Stimulated activated CD4-positive, alpha-beta T cell treated with anti-CD3 and anti-CD28 coated beads, TNF-alpha, amount 100 ng/mL, for 1 hour (primary cell): ENCODE measurements at places on chromosomes 1 and 21.
A peak's percentile ranks its signal among the peaks of the same experiment; 100 is the strongest.

- DNase-seq, result no peak
Observed at GRCh38 chr1:115764541-115764940, 4.0 kb downstream of the CASQ2 start.

DNA sequence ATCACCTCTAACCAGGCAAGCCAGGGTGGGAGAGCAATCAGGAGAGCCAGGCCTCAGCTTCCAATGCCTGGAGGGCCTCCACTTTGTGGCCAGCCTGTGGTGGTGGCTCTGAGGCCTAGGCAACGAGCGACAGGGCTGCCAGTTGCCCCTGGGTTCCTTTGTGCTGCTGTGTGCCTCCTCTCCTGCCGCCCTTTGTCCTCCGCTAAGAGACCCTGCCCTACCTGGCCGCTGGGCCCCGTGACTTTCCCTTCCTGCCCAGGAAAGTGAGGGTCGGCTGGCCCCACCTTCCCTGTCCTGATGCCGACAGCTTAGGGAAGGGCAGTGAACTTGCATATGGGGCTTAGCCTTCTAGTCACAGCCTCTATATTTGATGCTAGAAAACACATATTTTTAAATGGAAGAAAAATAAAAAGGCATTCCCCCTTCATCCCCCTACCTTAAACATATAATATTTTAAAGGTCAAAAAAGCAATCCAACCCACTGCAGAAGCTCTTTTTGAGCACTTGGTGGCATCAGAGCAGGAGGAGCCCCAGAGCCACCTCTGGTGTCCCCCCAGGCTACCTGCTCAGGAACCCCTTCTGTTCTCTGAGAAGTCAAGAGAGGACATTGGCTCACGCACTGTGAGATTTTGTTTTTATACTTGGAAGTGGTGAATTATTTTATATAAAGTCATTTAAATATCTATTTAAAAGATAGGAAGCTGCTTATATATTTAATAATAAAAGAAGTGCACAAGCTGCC, 19.8 kb downstream of the CSF1 start:
- DNase-seq, result no peak

GRCh38 chr1:8848663-8849386, 29.7 kb downstream of the ENO1 start:
- peak; percentile 74 for DNase-seq

- no peak for DNase-seq
Observed at GRCh38 chr1:216142921-216143320, 280.3 kb downstream of the USH2A start.

DNA sequence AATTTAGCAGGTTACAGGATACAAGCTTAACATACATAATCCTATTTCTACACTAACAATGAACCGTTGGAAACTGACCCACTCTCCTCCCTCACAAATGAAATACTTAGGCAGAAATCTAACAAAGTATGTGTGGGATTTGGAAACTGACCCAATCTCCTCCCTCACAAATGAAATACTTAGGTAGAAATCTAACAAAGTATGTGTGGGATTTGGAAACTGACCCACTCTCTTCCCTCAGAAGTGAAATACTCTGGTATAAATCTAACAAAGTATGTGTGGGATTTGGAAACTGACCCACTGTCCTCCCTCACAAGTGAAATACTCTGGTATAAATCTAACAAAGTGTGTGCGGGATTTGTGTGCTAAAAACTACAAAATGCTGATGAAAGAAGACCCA, 60.3 kb downstream of the TRAF5 start:
- DNase-seq, result no peak

GRCh38 chr1:95953015-95953414, 719.0 kb downstream of the RWDD3 start:
- no peak for DNase-seq

DNA sequence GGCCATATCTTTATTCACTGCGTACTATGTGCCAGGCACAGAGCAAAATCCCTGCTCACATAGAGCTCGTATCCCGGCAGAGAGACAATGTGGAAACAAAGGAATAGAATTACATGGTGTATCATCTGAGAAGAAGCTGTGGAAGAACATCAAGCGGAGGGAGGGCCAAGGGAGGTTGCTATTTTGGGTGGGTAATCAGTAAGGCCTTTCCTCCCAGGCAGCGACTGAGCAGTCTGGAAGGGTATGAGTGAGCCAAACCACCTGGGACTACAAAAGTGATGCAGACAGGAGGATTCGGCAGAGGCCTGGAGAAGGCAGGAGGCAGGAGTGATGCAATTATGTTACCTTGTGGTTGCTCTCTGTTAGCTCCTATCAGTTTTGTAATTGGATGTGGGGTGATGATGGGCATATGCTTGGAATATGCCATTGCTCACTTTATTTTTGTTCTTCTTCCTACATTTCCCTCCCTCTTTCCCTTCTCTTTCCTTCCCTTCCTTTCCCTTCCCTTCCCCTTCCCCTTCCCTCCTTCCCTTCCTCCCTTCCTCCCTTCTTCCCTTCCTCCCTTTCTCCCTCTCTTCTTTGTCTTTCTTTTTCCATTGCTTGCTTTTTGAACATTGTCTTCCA, 172.9 kb downstream of the DISC1 start:
- no peak for DNase-seq

GRCh38 chr1:27609618-27610240, 5.8 kb upstream of the AHDC1 start:
- DNase-seq, result no peak

DNA sequence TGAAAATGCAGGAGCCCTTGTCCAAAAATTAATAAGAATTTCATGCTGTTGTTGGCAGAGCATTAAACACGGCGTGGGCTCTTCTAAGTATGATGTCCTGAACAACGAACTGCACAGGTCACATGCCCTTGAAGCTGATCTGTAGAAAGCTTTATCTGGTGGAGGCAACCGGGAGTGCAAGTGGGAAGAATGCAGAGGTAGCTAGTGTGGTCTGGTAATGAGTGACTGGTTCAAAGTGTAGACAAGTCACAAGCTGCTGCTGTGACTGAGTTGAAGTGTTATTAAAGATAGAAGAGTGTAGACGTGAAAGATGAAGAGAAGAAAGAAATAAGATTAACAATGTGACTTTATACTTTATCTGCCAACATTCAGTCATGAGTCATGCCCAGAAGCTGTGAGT, 361.9 kb downstream of the TTLL7 start:
- DNase-seq, result no peak

GRCh38 chr1:25562101-25562927, 18.9 kb downstream of the LDLRAP1 start:
- DNase-seq, result no peak

DNA sequence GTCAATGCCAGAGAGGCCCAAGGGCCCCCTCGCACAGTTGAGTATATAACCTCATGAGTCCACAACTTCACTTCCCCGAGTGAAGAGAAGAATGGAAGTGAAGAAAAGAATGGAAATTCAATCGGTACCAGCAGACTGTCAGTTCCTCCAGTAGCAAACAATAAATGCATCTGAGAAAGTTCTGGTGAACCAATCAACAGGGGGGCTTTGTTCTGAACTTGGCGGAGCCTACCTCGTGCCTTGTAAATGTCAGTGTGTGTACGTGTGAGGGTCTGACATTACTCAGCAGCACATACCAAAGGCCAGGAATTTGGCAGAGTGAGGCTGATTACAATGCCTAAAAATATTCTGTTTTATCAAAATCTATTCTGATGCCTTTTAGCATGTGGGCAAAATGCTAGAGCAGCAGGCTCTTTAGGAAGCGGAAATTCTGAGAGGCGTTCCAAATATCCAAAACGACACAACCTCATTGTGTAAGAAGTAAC, 238.5 kb downstream of the LTN1 start:
- DNase-seq, result no peak

DNA sequence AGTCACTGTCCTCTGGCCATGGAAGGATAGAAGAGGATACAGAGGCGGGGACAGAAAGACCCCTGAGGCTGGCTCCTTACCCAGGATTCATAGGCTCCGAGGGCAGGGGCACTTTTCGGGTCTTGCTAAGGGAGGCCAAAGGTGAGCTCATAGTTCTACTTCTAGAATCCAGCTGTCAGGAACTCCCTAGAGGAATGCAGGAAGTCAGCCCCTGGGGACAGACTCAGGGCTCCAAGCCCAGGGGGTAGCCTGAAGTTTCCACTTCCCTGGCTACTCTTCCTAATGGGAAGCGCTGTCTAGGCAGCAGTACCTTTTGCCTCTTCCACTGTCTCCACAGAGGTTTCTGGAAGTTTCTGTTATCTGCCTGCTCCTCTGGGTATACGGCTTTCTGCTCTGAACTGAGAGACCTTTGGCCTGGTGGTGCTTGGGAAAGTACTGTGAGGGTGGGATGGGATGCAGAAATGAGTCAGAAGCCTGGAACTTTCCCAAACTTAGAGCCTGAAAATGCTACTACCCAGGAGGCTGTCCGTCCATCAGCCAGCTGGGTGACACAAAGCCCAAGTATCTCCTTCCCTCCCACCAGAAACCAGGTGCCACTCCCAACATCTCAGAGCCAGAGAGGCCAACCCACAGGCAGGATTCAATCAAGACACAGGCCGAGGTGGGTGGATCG, 3.6 kb downstream of the UBXN11 start:
- DNase-seq, result no peak

- no peak for DNase-seq
Observed at GRCh38 chr21:36255663-36256062, 64.3 kb upstream of the MORC3 start.

- DNase-seq, result no peak
Observed at GRCh38 chr21:33660406-33660805, 18.1 kb downstream of the ITSN1 start.

DNA sequence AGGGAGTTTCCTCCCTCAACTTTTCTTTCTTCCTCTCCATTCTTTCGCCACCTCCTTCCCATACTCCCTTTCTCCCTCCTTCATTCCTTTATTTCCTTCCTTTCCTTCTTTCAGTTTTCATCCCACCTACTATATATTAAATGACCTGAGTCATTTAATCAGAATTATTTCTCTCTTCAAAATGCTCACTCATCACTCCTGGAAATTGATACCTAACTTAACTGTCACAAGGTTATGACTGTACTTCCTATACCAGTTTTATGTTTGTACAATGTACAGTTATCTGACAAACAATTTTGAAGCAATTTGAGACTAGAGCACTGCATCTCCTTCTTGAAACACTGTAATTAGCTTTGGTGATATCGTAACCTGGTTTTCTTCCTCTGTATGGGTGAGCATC, 41.4 kb downstream of the NEXN start:
- DNase-seq, result no peak

GRCh38 chr1:33092438-33092837, 11.5 kb downstream of the AZIN2 start:
- no peak for DNase-seq

DNA sequence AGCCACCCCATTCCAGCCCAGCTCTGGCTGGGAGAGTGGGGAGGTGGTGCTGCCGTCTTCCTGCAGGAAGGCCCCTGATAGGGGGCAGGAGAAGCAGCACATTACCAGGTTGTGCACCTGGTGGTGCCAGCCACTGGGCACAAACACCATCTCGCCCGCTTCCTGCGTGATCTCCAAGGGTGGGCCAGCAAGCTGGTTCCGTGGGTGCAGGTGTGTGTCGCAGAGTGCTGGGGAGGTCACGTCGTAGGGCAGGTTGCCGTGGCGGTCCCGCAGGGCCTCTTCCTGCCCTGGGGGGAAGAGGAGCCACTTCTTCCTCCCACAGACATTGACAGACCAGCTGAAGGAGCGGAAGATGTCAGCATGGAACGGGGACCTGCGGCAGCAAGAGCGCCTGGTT, 1.8 kb downstream of the JMJD4 start:
- no peak for DNase-seq

DNA sequence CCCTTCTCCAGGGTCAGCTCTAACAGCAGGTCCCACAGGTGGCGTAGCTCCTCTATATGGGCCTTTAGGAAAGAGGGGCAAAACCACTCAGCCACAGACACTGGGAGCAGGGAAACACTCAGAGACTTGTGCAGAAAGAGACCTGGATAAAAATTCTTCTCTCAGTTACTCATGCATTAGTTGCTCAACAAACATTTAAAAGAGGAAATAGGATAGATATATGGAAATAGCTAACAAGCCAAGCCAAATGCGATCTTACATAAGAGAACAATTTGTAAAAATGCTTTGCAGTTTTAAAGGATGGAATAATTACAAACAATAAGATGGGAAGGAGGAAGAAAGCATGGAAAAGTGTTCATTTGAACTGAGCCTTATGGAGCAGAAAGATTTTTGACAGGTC, 4.9 kb downstream of the SPTA1 start:
- DNase-seq, result no peak

GRCh38 chr1:36831186-36831810, 203.0 kb downstream of the GRIK3 start:
- DNase-seq, result no peak

- no peak for DNase-seq
Observed at GRCh38 chr1:192061556-192061955, 96.7 kb upstream of the RGS18 start.

- DNase-seq, result no peak
Observed at GRCh38 chr1:234647758-234648157, 37.8 kb upstream of the IRF2BP2 start.

DNA sequence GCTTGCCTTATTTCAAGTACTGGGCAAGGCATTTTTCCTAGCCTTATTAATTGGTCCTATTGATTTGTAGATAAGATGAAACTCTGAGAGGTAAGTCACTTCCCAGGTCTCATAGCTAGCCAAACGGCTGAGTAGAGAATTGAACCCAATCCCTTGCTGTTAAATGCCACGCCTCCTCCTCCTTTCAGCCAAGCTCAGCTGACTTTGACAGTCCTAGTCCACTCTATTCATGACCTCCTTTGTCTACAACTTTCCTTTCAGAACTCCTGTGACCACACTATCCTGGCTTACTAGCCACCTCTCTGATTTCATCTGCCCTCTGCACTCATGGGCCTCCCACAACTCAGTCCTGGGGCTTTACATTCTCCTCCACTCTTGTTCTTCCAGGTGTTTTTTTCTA, 3.9 kb upstream of the NGF start:
- no peak for DNase-seq

GRCh38 chr21:16377120-16377658, 647.4 kb downstream of the USP25 start:
- DNase-seq, result no peak

- no peak for DNase-seq
Observed at GRCh38 chr1:30033256-30034104, 689.9 kb downstream of the MATN1 start.

DNA sequence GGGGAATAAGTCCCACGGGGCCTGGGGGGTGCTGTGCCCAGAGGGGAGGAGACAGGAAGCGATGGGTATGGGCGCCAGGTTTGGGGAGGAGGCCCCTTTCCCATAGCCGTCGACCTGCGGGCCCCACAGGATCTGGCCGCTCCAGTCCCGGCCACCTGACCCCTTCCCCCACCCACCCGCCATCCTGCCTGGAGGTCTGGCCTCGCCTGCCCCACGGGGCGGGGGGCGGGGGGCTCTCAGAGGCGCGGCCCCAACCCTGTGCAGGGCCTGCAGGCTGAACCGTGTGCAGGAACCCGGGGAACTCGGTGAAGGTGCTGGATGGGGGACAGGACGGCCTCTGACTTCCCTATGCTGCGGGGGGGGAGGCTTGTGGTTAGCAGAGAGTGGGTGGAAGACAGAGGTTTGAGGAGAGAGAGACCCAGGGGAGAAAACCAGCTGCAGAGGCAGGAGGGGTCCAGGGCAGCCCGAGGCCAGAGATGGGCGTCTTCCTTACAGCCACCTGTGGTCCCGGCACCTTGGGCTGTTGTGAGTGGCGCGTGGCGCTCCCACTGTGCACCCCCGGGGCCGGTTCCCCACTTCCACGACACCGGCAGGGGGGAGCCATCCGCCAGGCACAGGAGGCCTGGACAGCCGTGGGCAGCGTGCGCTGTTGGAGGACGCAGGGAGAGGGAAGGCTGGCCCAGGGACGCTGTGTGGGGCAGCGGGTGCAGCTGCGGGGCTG, 2.5 kb upstream of the TNFRSF18 start:
- DNase-seq, result no peak

GRCh38 chr1:43620956-43621355, 29.0 kb upstream of the KDM4A start:
- DNase-seq, result no peak

- DNase-seq, result peak; percentile 18
Observed at GRCh38 chr1:116574581-116575291, 3.9 kb upstream of the CD58 start.
